ENCODE measurements at places on chromosomes 2 and 18.

- no peak for DNase-seq
Measured at GRCh38 chr18:34844732-34845459, 134.8 kb downstream of the DTNA start.

GRCh38 chr2:181430406-181431118 is 26.6 kb upstream of the ITGA4 start:
- no peak for DNase-seq

DNA sequence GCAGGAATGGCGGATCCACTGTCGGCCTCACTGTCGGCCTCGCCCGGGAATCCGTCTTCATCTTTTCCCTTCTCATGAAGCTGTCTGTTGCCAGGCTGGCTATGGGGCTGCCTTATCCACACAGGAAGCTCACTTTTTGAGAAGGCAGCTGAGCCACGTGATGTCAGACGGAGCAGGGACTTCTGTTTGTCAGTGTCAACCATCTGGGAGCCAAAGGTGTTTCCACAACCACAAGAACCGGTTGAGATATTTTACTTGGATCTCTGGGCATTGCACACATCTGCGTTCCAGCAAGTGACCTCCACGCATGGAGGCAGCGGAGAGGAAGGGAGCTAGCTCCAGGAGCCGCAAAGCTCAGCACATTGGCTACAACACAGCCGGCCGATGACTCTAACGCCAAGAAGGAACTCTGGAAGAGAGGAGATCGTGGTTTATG is 27.4 kb upstream of the TAF1B start:
- DNase-seq = no peak

DNA sequence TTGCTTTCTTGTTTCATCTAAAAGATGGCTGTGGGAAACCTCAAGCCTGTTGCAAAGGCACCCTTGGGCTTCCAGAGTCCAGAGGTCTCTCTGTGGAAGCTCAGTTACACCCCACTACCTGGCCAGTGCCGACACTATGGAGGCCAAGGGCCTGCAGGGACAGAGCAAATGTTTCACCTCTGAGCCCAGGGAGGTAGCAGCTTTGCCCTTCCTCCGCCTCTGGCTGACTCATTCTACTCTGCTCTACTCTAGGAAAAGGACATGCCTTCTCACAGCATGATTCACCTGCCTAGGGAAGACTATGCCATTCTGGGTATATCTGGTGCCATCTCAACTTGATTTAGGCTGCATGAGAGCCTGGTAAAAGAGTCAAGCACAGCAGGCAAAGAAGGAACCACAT is 12.2 kb downstream of the MYOM1 start:
- DNase-seq = no peak

- DNase-seq = no peak
Measured at GRCh38 chr2:203237346-203238238, 1.2 kb upstream of the CYP20A1 start.

Measured in dorsolateral prefrontal cortex (tissue), 122 donors.